Daoy (cell line): ENCODE measurements at places on chromosomes 6 and 20. TPM values are rescaled to one million over a fixed set of nuclear protein-coding genes. Genes with fewer than 3 reads are reported as not detected.
A peak's percentile ranks its signal among the peaks of the same experiment; 100 is the strongest.

The TUBB1 gene
- total RNA-seq, result not detected in 2 replicates

The NKX2-4 gene
- 3.8 and 7.3 TPM in 2 replicates for total RNA-seq

The MPIG6B gene
- not detected in 2 replicates for total RNA-seq

The MAS1 gene
- total RNA-seq, result not detected in 2 replicates

The SNAP91 gene
- 0.65 and 0.86 TPM in 2 replicates for total RNA-seq

The NFKBIE gene
- total RNA-seq, result 42.3 and 56.3 TPM in 2 replicates

The BMP7 gene
- total RNA-seq, result 11.5 and 12.7 TPM in 2 replicates

The PPP1R14C gene
- 12.3 and 17.5 TPM in 2 replicates for total RNA-seq

The C6orf58 gene
- total RNA-seq, result 0.39 and 0.69 TPM in 2 replicates

The ESF1 gene
- total RNA-seq, result 16.6 and 26.9 TPM in 2 replicates

- peak; percentile 79 for DNase-seq
These were observed 236.0 kb upstream of the STXBP5 start for GRCh38 chr6:146968041-146968760.

DNA sequence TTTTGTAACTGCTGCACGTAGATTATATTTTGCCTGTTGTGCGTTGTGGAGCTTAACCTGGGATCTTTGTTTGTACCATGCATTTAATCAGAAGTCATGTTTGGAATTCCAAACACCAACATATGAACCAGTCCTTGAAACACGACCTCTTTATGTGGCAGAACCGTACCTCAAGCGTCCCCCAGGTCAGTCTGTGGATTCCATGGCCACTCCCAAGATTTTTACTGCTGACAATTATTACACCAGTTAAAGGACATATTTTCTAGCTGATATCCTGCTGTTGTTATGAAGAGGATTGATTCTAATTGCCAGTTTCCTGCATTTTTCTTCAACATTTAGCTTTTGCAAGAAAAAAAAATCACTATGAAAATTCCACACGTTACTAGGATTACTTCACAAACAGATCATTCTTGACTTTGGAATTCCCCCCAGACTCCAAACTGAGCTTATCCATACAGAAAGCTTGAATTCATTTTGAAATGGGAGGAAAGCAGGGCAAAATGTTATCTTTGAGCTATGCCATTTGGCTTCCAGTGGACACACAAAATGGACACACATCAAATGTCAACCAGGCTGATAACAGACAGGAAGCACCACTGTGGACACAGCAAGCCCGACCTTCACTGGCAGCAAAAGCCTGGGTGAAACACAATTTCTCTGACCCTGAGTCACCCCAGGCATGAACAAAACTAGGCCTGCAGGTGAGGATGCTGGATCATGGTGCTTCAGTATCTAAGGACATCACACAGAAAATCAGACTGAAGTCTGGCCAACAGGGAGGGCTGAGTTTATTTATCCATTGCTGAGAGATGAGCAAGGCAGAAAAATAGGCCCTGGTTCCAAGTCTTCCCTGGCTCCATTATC lies 542.9 kb upstream of the JAG1 start:
- peak; percentile 53 for DNase-seq

GRCh38 chr20:43979576-43980105 lies 65.0 kb downstream of the TOX2 start:
- DNase-seq, result no peak

GRCh38 chr6:24872779-24873178 lies 63.0 kb downstream of the RIPOR2 start:
- DNase-seq, result no peak

DNA sequence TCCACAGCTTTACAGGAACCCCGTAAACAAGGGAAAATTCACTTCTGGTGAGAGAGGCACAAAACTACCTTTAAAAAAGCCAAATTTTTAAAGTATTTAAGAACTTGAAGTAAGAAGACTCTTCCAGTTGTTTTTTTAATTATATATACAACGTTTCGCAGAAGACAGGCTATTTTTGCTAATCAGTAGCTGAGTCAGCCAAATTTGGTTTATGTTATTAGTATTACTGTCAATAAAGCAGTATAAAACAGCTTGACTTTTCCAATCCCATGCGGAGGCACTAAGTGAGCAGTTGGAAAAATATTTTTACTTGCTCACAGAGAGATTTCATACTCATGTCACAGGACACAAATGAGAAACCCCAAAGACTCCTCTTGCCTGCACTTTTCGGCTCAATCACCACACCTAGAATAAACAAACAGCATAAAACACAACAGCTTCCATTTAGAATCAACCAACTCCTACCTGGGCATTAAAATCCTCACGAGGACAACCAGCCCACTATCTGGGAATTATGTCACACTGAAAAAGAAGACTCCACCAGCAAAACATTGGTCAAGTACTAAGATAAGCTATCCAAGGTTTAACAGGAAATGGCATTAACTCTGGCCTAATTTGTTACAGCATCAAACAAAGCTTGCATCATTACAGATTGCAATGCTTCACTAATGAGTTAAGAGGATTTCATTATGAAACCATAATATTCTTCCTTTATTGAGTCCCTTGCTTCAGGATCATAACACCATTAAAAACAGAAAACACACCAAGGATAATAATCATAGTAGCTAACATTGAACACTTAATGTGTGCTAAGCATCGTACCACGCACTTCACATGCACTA lies 26.3 kb downstream of the ELOVL5 start:
- DNase-seq, result no peak

DNA sequence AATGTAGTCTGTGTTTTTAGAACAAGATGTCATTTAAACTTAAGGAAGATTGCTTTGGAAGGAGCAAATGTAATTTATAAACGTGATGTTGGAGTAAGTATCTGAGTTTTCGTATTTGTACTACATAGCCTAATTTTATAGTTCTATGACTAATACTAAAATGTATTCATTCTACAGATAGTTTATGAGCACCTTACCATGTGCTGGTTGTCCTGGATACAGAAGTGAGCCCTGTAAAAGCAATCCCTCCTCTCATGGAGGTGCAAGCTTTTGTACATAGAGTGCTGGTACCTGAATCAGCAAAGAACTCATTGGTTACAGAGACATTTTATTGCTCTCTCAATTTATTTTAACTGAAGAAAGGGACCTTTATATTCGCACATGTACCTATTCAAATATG lies 27.1 kb downstream of the TBPL1 start:
- DNase-seq, result no peak

DNA sequence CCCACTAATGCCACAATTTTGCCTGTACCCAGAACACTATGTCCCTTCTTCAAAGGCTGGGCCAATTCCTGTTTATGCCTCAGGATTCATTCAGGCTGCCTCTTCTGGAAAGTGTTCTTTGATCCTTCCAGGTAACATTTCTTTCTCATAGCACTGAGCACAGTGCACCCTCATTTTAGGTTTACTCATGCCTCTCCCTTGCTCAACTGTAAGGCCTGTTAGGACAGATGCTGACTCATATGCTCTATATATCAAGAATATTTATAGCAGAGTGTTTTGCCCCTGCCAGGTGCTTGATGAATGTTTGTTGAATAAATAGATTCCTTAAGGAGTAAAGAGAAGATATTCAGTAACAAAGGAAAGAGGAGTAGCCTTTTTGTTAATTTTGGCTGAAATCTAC lies 263.9 kb downstream of the PHF3 start:
- DNase-seq, result no peak
